ENCODE measurements at places on chromosomes 4 and X.

- DNase-seq = no peak
Measured at GRCh38 chrX:78330540-78330939, 3.1 kb upstream of the CYSLTR1 start.

- DNase-seq = no peak
Measured at GRCh38 chrX:46653482-46653881, 79.9 kb downstream of the CHST7 start.

GRCh38 chr4:25953740-25954139 lies 39.7 kb downstream of the SMIM20 start:
- DNase-seq = no peak

DNA sequence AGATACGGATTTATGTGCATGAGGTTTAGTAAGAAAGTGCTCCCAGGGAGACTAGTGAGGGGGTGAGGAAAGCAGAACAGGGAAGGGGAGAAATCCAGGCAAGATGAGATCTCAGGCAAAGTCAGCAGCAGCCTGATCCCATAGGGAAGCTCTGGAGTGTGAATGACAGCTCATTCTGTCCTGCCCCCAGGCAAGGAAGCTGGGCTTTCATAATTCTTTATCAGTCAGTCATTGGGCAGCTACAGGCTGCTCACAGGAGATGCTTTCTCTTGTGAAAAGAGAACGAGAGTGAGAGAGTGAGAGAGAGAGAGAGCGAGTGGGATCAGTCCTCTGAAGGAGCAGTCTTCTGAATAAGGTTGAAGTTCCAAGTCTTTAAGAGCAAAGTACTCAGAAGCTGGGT lies 48.1 kb downstream of the SRPX start:
- no peak for DNase-seq

DNA sequence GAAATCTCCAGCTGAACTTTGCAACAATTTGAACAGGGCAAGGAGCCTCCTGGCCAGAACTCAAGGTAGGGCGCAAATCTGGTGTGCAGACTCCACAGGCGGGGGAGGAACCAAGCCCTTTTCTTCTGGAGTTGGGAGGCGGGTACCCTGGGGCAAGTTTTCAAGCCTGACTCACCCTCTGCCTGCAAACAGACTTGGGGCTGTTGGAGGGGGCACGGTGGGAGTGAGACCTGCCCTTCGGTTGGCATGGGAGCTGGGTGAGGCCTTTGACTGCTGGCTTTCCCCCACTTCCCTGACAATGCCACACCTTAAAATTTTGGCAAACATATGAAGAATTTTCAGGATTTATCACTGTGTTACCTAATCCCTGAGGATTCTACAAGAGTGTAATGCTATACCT lies 709.8 kb upstream of the DIAPH2 start:
- DNase-seq = no peak

- DNase-seq = no peak
Measured at GRCh38 chr4:118350961-118351360, 1.8 kb downstream of the PRSS12 start.

DNA sequence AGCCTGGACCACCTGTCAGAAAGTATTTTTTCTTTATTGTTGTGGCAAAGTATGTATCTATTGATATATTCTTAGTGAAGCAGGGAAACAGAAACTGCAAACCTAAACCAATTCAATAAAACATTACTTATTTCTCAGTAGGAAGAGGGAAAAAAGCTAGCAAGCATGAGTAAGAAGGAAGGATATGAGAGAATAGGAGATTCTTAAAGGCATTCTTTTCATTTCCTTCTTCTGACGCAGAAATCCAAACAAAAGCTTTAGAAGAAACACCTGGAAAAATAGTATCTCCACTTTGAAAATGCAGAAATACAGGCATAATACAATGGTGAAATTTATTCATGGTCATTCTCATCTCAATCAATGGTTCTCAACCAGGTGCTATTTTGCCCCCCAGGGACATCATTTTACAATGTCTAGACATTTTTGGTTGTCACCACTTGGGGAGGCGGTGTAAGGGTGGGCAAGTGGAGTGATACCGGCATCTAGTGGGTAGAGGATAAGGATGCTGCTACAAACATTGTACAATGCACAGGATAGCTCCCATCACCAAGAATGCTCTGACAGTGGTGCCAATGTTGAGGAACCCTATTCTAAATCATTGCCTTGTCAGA lies 21.7 kb upstream of the ATXN3L start:
- DNase-seq = no peak

GRCh38 chr4:148961526-148961925 lies 519.3 kb upstream of the NR3C2 start:
- DNase-seq = no peak

- DNase-seq = peak; percentile 41
Measured at GRCh38 chr4:165766976-165767375, 106.1 kb upstream of the TLL1 start.

DNA sequence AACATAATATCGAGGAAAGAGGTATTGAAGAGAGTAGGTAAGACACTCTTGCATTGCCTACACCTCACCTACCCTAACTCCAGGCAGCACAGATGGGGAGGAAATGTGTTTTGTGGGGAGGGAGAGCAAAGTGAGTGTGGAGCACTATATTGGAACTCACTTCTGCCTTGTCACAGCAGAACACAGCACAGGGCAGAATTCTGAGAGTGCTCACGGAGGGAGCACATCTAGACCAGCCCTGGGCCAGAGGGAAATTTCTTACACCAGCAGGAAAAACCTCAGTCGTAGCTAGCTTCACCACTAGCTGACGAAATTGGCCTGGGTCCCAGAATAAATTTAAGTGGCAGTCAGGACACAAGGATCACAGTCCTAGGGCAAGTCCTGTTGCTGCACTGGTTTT lies 517.3 kb downstream of the TMA16 start:
- DNase-seq = no peak

GRCh38 chr4:110091434-110092140 lies 106.8 kb downstream of the ELOVL6 start:
- no peak for DNase-seq

DNA sequence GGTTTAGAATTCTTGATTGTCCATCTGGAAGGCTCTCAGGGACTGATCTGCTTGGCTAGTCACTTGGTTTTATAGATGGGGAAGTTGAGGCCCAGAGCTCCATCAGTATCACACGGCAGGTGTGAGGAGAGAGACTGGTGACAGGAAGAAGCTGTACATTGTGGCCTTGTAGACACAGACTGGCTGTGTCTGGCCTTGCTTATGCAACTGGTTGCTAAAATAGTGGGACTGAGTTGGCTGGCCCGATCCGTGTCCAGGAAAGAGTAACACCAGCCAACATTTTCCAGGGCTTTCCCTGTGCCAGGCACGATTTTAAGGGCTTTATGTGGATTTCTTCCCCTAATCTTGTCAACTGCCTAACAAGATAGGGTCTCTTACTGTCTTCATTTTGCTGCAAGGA lies 2.8 kb downstream of the TBC1D14 start:
- DNase-seq = no peak

DNA sequence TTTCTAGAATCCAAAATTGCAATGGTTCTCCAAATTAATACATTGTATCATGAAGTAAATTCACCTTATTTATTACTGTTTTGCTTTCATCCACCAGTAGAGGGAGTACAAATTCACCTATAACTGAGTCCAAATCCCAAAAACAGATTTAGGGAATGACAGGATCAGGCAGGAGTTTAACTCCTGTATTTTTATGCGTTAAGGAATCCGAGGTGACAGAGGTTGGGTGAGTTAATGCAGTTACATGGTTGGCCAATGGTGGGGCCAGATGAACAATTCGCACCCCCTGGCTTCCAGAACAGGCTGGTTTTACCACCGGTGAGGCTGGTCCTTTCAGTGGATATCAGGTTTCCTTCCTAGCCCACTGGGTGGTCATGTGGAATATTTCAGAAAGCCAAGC lies 82.4 kb downstream of the MTNR1A start:
- no peak for DNase-seq
